ENCODE measurements at places on chromosomes 6 and 20.

DNA sequence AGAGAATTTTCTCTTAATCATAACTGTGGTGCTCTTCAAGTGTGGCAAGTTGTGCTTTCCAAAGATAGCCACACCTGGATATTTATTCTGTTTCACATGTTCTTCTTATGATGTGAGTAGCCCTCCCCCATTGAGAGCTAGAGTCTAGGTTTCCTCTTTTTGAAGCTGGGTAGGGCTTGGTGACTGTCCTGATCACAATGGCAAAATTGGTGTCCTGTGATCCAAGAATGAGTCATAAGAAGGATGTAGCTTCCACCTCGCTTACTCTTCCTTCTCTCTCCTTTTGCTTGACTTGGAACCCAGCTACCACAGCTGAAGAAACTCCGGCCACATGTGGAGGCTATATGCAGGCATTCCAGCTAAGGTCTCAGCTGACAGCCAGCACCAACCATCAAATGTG lies 7.4 kb upstream of the IGF2R start:
- DNase-seq = no peak

DNA sequence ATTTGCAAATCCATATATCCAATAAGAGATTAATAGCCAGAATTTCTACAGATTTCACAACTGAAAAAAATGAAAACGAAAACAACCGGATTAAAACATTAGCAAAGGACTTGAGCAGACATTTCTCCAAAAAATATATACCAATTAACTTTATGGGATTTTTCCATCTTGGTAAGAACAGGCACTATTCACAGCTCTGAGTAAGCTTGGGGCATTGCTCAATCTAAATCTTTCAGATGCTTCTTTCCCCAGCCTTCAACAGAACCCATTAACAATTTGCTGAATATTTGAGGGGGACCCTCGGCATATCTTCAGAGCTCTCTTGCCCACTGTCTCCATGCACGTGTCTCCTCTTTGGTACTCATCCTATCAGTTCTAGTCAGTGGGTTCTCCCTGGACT lies 111.7 kb upstream of the CD93 start:
- no peak for DNase-seq

- DNase-seq = no peak
Observed at GRCh38 chr6:142635130-142635529, 309.8 kb downstream of the HIVEP2 start.

GRCh38 chr20:60961551-60961950 lies 290.5 kb upstream of the CDH4 start:
- no peak for DNase-seq

GRCh38 chr20:50762045-50762422 lies 30.7 kb downstream of the PARD6B start:
- no peak for DNase-seq

DNA sequence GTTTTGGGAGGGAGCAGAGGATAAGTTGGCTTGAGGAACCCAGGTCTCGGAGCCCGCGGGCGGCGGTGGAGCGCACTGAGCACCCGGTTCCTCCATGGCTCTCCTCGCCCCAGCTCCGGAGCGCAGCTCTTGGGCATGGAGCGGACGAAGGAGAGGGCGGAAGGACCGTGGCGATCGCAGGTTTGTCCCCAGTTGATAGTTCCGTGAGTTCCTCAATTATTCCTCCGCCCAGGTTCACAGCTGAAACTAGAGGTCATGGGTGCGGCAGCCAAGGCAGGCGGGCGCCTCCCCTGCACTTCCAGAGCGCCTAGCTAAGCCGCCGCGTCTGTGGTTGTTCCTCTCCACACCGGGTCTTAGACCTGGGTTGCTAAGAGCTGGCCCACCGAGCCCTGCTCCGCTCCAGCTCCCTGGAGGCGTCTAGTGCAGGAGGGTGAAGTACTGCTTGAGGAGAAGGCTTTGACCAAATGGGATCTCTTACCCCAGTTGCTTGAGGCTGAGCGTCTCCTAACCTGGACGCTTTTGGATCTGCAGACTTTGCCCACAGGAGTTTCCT lies at the start of gene HTR1B:
TSS of gene HTR1B (minus strand) at position 184 of the 553 bp plus-strand sequence. CDS start at position 96, 88 bp downstream.
- DNase-seq = peak; percentile 53

GRCh38 chr6:41536795-41537758 lies 9.1 kb upstream of the FOXP4 start:
- DNase-seq = peak; percentile 84

GRCh38 chr6:36232172-36232571 lies 35.6 kb downstream of the BRPF3 start:
- DNase-seq = no peak

GRCh38 chr6:36155662-36156061 lies 25.3 kb downstream of the MAPK13 start:
- DNase-seq = no peak

DNA sequence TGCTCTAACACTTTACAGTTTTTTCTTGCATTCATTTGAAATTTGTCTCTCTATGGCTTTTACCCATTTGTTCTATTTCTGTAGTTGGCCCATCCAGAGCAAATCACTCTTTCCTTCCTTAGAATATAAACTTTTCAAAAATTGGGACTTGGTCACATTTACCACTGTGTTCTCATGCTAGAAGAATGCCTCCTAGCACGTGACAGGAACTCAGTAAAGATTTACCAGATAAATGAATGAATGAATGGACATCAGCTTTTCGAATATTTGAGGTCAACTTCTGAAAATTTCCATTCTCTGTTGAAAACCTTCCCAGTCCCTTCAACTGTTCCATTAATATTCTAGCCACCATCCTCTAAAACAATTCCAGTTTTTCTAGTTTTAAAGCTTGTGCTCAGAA lies 294.5 kb downstream of the CD83 start:
- DNase-seq = no peak

- no peak for DNase-seq
Observed at GRCh38 chr20:23161244-23161891, 75.2 kb upstream of the CD93 start.

GRCh38 chr6:150987371-150987828 lies 121.9 kb downstream of the MTHFD1L start:
- DNase-seq = no peak

DNA sequence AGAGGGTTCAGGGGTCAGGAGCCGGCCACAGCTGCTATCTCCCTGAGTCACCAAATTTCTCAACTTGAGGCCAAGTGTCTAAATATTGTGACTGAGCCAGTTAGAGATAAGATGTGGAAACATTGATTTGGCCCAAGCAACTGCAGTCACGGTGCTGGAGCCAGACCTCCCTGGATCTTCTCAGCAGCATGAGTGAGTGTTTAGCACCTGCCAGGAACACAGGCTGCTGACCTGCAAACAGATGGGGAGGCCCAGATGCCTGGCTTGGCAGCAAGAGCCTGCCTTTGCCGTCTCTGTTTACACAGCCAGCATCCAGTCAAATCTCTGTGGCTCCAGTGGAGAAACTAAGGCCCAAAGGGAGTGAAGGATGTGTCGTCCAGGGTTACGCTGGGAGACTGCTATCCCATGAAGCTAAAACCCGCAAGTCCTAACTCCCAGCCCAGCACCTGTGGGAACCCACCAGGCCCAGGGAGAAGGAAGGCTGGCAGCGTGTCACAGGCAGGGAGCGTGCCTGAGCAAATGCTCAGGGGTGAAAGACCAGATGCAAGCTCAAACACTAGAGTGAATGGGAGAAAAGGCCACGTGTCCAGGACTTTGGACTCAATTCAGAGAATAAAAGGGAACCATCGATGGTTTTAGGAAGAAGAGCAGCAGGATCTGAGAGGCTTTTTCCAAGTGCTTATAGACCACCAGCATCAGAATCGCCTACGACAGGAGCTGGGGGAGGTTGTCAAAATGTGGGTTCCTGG lies 15.9 kb upstream of the PTGIS start:
- DNase-seq = no peak

GRCh38 chr20:57075181-57075580 lies 191.3 kb downstream of the BMP7 start:
- no peak for DNase-seq
